SHP77 (cell line): ENCODE measurements at places on chromosomes 16 and 17.

- no peak for DNase-seq
These were observed 6.0 kb downstream of the PERCC1 start for GRCh38 chr16:1436731-1437355.

DNA sequence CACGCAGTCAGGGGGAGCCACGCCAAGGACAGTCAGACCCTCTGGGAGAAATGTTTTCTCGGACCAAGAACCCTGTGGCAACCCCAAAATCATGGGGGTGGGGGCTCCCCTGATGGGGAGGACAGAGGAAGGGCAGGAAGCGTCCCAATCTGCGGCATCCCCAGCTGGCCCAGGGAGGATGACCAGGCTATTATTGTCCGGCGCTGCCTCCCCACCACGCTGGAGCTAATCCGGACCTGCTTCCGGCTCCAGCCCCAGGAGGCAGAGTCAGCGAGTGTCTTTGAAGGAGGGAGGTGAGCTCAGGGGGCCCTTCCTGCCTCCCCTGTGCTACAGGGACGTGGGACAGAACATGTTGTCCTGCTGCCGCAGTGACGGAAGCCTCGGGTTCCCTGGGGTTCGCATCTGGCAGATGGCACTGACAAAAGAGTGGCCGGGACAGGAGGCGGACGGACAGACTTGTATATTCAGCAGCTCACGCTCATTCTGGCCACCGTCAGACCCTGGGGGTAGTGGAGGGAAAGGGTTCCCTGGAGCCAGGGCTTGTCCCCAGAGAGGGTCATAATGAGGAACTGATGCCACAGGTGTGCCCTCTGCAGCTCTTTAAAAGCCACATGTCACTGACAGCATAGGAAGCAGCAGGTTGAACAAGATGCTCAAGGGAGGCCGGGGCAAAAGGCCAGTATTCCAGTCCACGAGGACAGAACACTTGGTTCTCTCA is 54.3 kb upstream of the CDC42EP4 start:
- no peak for DNase-seq

GRCh38 chr17:55911186-55911585 is 160.3 kb downstream of the PCTP start:
- no peak for DNase-seq

- DNase-seq, result no peak
These were observed 23.0 kb downstream of the MYBBP1A start for GRCh38 chr17:4531988-4532736.

DNA sequence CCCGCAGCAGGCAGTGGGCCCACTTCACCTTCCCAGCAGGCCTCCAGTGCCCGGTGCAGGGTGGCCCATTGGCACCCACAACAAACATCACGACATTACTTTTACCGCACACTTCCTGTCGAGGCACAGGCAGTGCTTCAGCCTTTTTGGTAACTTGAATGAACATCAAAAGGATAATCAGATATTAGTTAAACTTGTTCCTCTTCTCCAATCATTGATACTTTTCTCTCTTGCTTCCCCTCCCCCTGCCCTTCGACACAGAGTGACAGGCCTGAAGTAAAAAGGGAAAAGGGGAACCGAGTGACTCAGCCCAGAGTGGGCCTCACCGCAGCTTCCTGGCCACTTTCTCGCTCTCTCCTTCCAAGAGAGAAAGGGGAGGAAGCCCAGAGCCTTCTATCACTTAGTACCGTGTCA is 507.0 kb downstream of the MAF start:
- DNase-seq, result no peak

- no peak for DNase-seq
These were observed 604.5 kb downstream of the WWOX start for GRCh38 chr16:78703936-78704335.

DNA sequence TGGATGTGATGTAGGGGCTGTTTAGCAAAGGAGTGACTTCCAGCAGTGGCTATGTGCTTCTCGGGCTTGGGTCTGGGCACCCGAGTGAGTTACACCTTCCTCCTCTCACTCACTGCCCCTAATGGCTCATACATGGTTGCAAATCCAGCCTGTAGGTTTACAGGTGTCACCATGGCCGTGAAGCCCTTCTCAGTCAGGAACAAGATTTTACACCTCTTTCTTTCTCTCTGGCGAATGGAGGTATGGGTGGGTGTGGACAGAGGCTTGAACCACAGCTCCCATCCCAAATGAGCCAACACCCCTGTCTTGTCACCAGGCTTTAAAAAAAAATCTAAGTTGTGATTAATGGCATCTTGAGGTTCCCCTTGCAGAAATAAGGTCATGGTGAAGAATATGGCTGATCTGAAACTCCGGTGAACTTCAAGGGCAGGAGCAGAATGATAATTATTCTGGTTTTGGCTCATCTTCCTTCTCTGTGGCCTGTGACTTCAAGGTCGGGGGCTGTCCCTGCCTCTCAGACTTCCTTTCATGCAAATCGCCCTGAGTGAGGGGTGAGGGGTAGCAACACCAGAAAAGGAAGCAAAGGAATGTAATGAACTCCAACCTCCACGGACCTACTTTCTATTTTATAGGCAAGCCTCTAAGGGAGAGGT is 331.2 kb downstream of the MAF start:
- no peak for DNase-seq

- DNase-seq, result no peak
These were observed 52.7 kb upstream of the CIBAR2 start for GRCh38 chr16:85164838-85165516.

- no peak for DNase-seq
These were observed 14.6 kb downstream of the RECQL5 start for GRCh38 chr17:75652341-75652740.

- DNase-seq, result no peak
These were observed 146.5 kb upstream of the PLCG2 start for GRCh38 chr16:81632392-81633146.
